ENCODE measurements at places on chromosomes 1 and 21. TPM values are rescaled to one million over a fixed set of nuclear protein-coding genes. Genes with fewer than 3 reads are reported as not detected.
A peak's percentile ranks its signal among the peaks of the same experiment; 100 is the strongest.

TLR5 gene
- total RNA-seq, result 2.1 TPM

DNA sequence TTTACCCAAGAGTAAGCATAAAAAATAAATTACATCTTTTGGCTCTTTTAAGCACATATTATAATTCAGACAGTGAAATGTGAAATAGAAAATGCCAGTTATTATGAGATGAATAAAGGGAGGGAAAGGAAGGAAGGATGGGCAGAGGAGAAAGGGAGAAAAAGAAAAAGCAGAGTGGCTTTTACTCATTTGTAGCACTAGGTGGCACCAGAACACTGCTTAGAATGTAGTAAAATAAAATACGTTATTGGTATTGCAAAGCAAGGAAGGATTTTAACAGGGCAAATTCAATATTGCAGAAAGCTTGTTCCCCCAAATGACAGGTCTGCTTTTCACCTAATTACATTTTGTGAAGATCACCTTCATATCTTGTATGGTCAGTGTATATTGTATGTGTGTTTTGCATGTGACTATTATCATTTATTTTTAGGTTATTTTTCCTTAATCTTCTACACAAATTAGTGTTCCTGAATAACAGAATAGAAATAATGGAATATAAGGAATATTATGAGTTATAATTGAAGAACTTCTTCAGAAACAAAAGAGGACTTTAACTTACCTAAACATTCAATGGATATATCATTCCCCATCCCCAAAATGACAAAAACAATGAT is 9.1 kb upstream of the PCNX2 start:
- no peaks in the 10 kb centered on the region for H3K36me3 ChIP-seq
- no peaks in the 10 kb centered on the region for H3K4me1 ChIP-seq
- no peak overlapping the region for H3K27ac ChIP-seq
- H3K4me3 ChIP-seq, result no peak overlapping the region
- no peak for DNase-seq

CLCA2 gene
- total RNA-seq, result not detected

DISP1 gene
- total RNA-seq, result 1.6 TPM

GRCh38 chr1:214540324-214540723 is 11.1 kb downstream of the PTPN14 start:
- no peaks in the 10 kb centered on the region for H3K27me3 ChIP-seq
- no peak overlapping the region for H3K4me3 ChIP-seq
- DNase-seq, result no peak
- H3K36me3 ChIP-seq, result no peaks in the 10 kb centered on the region

DNA sequence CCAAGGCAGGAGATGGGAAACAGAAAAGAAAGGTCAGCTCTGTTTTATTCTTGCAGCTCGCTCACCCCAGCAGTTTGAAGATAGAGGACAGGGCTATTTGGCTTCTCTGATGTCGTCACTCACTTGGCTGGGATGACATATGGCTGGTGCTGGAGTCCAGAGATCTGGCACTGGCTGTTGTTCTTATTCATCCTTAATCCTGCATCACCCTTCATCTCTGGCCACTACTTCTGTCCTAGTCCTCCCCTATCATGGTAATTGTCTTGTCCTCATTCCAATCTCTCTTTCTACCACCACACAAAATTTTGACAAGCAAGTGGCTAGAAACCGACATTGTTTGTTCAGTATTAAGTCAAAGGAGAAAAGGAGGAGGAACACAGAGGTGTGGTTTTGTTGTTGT is 103.8 kb upstream of the PDE4B start:
- no peak overlapping the region for H3K4me3 ChIP-seq
- H3K27ac ChIP-seq, result no peak overlapping the region
- H3K27me3 ChIP-seq, result no peaks in the 10 kb centered on the region
- DNase-seq, result no peak

GRCh38 chr1:158357441-158357840 is 3.7 kb downstream of the CD1E start:
- H3K4me3 ChIP-seq, result no peak overlapping the region
- H3K27ac ChIP-seq, result no peak overlapping the region
- no peaks in the 10 kb centered on the region for H3K36me3 ChIP-seq
- DNase-seq, result no peak
- H3K27me3 ChIP-seq, result peaks cover 5% of the 10 kb centered on the region

- H3K4me3 ChIP-seq, result no peak overlapping the region
- no peaks in the 10 kb centered on the region for H3K36me3 ChIP-seq
- peaks cover 5% of the 10 kb centered on the region for H3K27me3 ChIP-seq
- no peaks in the 10 kb centered on the region for H3K4me1 ChIP-seq
- H3K27ac ChIP-seq, result no peak overlapping the region
Observed at GRCh38 chr1:184530226-184530625, 143.4 kb downstream of the C1orf21 start.

GRCh38 chr1:186272486-186272885 is 102.6 kb downstream of the TPR start:
- no peak overlapping the region for H3K27ac ChIP-seq
- no peak overlapping the region for H3K4me3 ChIP-seq
- no peak for DNase-seq
- H3K4me1 ChIP-seq, result no peaks in the 10 kb centered on the region

DNA sequence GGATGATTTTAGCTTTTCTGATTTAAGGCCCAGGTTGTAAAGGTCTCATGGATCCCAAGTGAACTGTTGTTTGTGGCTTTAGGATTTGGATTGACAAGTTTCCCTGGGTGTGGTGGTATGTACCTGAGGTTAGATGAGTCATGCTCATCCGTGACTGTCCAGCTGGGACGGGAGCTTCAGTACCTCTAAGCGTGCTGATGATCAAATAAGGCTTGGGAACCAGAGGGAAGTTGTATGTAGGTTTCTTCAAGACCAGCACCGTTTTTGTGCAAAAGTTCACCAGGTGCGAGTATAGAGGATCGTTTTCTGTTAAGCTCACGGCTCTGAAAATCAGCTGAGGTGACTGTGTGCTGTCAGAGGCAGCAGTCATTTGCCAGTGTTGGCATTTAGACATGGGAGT is 19.8 kb downstream of the PLA2G2E start:
- no peaks in the 10 kb centered on the region for H3K4me1 ChIP-seq
- no peak for DNase-seq
- no peak overlapping the region for H3K27ac ChIP-seq
- no peak overlapping the region for H3K4me3 ChIP-seq
- no peaks in the 10 kb centered on the region for H3K27me3 ChIP-seq
- H3K36me3 ChIP-seq, result peaks cover 74% of the 10 kb centered on the region

DNA sequence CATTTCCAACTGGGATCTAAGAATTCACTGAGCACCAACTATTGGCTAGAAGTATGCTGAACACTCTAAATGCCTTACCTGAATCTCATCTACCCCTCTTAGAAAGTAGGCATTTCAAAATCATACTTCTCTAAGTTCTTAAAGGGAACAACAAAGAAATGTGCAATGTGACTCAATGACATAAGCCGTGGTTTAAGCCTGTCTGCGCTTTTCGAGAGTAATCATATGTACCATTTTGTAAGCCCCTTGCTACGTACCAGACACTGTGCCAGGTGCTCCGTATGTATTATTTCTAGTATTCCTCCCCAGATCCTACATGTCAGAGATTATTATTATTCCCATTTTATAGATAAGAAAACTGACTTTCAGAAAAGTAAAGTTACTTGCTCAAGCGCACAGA is 454.2 kb downstream of the SETD4 start:
- no peaks in the 10 kb centered on the region for H3K27me3 ChIP-seq
- no peak overlapping the region for H3K4me3 ChIP-seq
- H3K4me1 ChIP-seq, result no peaks in the 10 kb centered on the region
- no peaks in the 10 kb centered on the region for H3K36me3 ChIP-seq
- H3K27ac ChIP-seq, result no peak overlapping the region
- DNase-seq, result no peak

DNA sequence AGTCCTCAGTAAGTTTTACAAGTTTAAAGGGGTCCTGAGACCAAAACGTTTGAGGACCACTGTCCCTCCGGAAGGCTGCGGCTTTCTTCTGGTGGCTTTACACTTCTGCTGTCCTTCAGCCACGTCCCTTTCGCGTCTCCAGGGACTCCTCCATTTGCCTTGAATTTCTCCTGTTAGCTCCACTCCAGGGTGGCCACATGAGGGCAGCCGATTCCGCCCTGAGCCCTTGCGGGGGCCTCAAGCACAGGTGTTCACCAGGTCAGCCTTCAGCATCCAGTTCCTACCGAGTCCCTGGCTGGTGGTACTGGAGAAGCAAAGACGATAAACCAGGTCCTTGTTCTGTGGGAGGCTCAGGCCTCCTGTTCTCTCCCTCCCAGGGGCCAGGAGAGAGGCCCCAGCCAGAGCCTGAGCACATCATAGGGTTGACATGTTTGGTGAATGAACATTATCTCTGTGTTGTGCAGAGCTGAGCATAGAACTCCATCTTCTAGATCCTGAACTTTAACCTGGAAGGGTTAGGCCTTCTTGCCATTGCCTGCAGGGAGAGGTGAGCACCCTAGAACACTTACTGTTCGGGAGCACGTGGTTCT is 27.4 kb upstream of the COQ8A start:
- no peaks in the 10 kb centered on the region for H3K27me3 ChIP-seq
- H3K27ac ChIP-seq, result no peak overlapping the region
- H3K4me1 ChIP-seq, result peaks cover 2% of the 10 kb centered on the region
- no peak overlapping the region for H3K4me3 ChIP-seq
- H3K36me3 ChIP-seq, result no peaks in the 10 kb centered on the region
- DNase-seq, result peak; percentile 40

RNU1-3 gene
- total RNA-seq, result 4,982 TPM

TSPAN1 gene
- not detected for total RNA-seq

GRCh38 chr1:210663730-210664573 is 335.2 kb downstream of the HHAT start:
- no peak overlapping the region for H3K27ac ChIP-seq
- no peak overlapping the region for H3K4me3 ChIP-seq
- DNase-seq, result no peak
- no peaks in the 10 kb centered on the region for H3K36me3 ChIP-seq

DNA sequence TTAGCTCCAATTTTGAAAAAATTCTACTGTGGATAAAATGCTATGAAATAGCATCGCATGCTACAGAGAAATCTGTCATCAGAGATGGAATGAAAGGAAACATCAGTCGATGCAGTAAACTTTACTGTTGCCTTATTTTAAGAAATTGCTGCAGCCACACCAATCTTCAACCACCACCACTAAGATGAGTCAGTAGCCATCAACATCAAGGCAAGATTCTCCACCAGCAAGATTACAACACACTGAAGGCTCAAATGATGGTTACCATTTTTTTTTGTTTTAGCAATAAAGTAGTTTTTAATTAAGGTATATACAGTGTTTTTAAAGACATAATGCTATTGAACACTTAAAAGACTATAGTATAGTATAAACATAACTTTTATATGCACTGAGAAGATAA is 95.6 kb upstream of the JUN start:
- H3K4me1 ChIP-seq, result peaks cover 4% of the 10 kb centered on the region
- H3K36me3 ChIP-seq, result no peaks in the 10 kb centered on the region
- DNase-seq, result no peak
- H3K4me3 ChIP-seq, result no peak overlapping the region
- H3K27ac ChIP-seq, result no peak overlapping the region
- no peaks in the 10 kb centered on the region for H3K27me3 ChIP-seq

- H3K27ac ChIP-seq, result no peak overlapping the region
- DNase-seq, result no peak
- H3K27me3 ChIP-seq, result peaks cover 4% of the 10 kb centered on the region
- H3K36me3 ChIP-seq, result no peaks in the 10 kb centered on the region
- H3K4me1 ChIP-seq, result no peaks in the 10 kb centered on the region
- no peak overlapping the region for H3K4me3 ChIP-seq
Observed at GRCh38 chr21:31888936-31889371, 16.1 kb downstream of the HUNK start.
